ENCODE measurements at places on chromosomes 2 and 18.

DNA sequence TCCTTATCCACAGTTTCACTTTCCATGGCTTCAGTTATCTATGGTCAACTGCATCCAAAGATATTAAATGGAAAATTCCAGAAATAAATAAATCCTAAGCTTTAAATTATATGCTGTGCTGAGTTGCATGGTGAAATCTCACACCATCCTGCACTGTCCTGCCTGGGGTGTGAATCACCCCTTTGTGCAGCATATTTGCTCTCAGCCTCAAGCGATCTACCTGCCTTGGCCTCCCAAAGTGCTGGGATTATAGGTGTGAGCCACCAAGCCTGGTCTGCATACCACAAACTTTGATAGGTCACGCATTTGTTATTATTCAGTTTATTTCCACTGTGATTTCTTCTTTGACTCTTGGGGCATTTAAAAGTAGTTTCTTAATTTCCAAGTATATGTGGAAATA lies 117.2 kb downstream of the SPIRE1 start:
- DNase-seq: no peak

GRCh38 chr2:25313711-25314513 lies 27.8 kb downstream of the DNMT3A start:
- no peak for DNase-seq

- DNase-seq: no peak
These were observed 267.1 kb downstream of the PRKCE start for GRCh38 chr2:45918463-45919159.

DNA sequence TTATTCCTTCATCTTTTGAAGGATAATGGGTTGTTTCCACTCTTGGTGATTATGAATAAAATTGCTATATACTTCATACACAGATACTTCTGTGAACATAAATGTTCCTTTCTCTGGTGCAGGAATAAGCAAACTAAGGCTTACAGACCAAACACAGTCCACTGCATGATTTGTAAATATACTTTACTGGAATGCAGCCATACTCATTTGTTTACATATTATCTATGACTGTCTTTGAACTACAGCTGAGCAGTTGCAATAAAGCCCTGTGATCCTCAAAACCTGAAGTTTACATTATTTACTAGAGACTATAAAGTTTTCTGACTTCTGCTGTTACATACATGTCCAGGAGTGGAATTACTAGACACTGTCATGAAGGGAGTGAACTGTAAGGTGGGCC lies 381.0 kb upstream of the CNTNAP5 start:
- no peak for DNase-seq

DNA sequence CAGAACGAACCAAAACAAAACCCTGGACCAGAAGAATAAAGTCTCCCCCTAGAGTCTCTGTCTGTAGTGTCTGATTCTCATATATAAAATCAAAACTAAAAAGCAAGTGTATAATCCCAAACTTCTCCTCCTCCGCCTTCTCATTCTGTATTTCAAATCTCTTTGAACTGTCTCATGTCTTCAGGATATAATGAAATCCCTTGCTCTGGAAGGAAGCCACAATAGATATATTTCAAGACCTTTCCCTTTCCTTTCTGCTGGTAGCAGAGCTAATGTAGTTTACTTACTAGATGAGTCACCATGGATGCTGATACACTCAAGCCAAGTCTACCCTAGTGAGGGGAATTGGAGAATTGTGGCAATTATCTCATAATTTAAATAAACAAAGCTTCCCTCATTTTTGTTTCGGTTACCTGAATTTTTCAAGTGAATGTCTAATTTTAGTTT lies 33.5 kb upstream of the CCDC93 start:
- DNase-seq: no peak

GRCh38 chr2:175887776-175888175 lies 114.3 kb downstream of the LNPK start:
- DNase-seq: no peak

GRCh38 chr2:239351687-239352086 lies 49.1 kb downstream of the HDAC4 start:
- DNase-seq: no peak

DNA sequence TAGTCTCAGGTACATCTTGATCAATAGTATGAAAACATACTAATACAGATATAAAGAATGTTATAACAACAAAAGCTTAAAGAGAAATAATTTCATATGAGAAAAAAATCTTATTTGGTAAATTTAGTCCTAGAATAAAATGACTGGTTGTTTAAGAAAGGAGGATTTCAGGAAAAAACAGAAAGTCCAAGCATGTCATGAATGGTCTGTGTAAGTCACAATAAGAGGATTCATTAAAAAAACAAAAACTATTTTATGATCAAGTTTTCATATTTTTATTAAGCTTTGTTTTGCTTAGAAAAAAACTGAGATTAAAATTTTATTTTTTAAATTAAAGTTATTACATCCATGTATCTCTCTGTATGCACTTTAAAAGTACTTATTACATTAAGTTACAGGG lies 353.9 kb upstream of the SPHKAP start:
- no peak for DNase-seq

GRCh38 chr2:109331896-109332848 lies 203.2 kb downstream of the SH3RF3 start:
- DNase-seq: no peak

DNA sequence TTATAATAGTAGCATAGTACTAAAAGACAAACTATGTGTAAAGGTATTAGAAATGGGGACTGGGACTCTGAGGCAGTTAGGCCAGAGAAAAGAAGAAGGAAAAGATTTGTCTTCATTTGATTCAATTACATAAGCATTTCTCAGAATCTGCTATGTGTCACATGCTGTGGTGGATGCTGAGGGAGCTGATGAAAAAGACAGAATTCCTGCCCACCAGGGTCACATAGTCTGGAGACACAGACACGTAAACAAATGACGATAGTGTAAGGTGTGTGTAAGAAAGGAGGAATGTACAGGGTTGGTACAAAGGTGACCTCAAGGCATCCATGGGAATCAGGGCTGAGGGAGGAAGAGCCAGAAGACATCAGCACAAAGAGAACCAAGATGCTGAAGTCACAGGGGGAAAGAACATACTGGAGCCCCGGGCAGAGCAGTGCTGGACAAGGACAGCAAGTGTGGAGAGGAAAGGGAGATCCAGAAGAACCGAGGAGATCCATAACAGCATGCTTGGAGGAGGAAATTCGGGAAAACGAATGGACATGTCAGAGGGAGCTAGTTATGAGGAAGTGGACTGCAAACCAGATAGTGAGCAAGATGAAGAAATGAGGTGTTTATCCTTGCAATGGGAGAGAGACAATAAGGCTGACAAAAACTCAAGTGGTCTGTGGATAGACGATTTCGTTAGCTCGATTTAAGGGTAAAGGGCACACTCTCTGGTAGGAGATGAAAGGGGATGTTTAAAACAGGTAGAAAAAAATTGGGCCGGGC lies 1.2 kb upstream of the MAPRE3 start:
- no peak for DNase-seq
